Activated naive CD8-positive, alpha-beta T cell treated with anti-CD3 and anti-CD28 coated beads, Interleukin-2, amount 10 ng/mL, durations not matched to agents 7 days and 5 days (primary cell): ENCODE measurements at places on chromosomes 7 and 10.

DNA sequence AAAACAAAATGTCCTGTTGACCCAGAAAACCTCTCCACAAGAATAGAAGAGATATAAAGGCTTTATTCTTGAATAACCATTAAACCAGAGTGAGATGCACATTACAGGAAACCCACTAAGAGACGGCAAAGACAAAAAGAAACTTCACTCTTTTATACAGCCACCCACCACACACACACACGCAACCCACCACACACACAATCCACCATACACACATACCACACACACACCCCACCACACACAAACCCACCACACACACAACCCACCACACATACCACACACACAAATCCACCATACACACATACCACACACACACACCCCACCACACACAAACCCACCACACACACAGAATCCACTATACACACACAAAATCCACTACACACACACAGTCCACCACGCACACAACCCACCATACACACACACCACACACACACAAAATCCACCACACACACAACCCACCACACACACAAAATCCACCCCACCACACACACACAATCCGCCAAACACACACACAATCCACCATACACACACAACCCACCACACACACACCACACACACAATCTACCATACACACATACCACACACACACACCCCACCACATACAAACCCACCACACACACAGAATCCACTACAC, 9.5 kb upstream of the REPIN1 start:
- H3K27ac ChIP-seq, result peak overlapping the region; percentile 71
- peak; percentile 41 for DNase-seq
- peak overlapping the region; percentile 12 for H3K4me3 ChIP-seq
- peaks cover 6% of the 10 kb centered on the region for H3K27me3 ChIP-seq

DNA sequence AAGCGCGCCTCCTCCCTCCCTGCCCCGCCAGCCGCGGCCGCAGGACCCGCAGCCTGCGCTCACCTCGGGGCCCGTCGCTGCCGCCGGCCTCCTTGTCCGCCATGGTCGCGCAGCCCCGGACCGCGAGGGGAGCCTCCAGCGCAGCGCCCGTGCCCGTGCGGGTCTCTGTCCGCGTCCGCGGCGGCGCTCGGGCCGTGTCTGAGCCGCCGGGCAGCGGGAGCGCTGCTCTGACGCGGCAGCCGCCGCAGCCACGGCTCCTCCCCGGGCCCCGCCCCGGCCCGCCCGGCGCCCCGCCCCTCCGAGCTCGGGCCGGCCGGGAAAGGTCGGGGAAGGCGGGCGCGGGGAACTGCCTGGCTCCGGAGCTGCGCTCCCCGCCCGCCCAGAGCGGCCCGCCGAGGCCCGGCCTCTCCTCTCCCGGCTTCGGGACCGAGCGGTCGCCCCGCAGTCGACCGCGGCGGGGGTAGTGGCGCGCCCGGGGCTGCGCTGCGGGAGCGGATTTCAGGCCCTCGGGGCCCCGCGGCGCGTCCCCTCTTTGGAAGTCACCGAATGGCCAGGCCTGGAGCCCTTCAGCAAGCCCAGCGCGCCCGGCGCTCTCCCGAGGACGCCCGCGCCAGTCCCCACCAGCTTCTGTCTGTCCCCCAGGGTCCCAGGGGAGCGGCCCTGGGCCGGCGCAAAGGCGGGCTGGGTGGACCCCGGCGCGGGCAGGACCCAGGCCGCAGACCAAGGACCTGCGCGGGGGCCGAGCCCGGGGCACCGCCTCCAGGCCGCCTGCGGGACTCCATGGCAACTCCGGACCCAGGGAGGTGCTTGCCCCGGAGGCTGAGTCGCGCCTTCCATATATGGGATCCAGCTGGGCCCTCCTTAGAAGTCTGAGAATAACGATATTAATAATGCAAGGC, at the start of gene HSPA12A:
TSS of gene HSPA12A (minus strand) at position 200 of the 899 bp plus-strand sequence. CDS start at position 103, 97 bp downstream.
- peak within 1 kb of the TSS; percentile 48 for H3K4me3 ChIP-seq
- peaks cover 3% of the 10 kb centered on the region for H3K4me1 ChIP-seq
- no peaks in the 10 kb centered on the region for H3K36me3 ChIP-seq
- peak; percentile 72 for DNase-seq
- peaks cover 61% of the 10 kb centered on the region for H3K27me3 ChIP-seq

DNA sequence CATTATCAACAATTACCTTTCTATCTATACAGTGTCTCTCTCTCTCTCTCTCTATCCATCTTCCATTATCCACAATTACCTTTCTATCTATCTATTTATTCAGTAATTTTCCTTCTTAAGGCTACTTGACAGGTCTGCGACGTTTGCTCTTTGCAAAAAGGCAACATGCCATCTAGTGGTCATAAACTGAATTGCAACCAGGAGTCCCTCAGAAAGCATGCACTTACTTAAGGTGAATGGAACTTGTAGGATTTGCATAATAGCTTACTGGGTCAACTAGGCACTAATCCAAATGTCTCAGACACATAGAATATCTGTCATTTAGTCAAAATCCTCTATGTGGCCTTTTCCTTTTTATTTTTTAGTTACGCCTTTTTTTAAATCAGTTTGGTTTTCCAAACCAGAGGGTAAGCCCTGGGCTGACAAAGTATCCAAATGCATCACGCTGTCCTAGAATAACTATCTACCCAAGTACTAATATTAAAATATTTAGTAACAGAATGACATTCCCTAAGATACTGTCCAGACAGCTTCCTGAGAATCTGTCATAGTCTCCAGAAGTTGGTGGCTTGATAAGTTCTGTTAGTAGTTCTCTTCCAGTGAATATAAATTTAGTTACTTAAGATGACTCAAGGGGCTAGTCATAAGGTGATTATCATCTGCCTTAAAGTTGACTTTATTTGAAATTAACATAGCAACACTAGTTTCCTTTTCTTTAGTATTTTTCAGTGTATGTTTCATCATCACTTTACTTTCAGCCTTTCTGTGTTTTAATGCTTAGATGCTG, 208.3 kb downstream of the PPP1R3A start:
- no peak overlapping the region for H3K27ac ChIP-seq
- H3K27me3 ChIP-seq, result peaks cover 2% of the 10 kb centered on the region
- no peaks in the 10 kb centered on the region for H3K36me3 ChIP-seq
- no peak for DNase-seq
- H3K4me3 ChIP-seq, result no peak overlapping the region
- no peaks in the 10 kb centered on the region for H3K4me1 ChIP-seq

DNA sequence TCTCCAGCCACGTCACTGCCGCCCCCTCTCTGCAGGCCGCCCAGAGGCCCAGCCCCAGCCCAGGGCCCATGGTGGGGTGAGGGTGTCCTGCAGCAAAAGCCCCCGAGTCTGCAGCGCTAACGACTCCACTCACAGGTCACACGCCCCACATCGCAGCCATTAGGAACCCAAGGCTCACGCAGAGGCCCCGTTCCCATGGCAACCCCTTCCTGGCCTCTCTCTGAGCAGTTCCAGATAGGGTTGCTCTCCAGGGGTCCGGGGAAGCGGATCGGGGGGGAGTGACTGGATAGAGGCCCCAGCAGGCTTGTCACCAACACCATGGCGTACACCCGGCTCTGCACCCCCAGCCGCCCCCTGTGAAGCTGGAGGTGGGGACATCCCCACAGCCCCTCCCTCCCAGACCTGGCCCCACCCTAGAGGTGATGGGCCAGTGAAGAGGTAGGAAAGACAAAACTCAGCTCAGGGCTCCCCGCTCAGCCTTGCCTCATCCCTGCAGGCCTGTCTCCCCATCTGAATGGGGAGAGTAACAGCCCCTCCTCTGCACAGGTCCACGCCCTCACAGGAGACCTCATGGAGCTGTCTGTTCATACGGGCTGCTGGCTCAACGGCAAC, 41.2 kb downstream of the TNRC18 start:
- H3K27me3 ChIP-seq, result no peaks in the 10 kb centered on the region
- H3K27ac ChIP-seq, result peak overlapping the region; percentile 54
- H3K4me3 ChIP-seq, result no peak overlapping the region
- peaks cover 11% of the 10 kb centered on the region for H3K4me1 ChIP-seq

DNA sequence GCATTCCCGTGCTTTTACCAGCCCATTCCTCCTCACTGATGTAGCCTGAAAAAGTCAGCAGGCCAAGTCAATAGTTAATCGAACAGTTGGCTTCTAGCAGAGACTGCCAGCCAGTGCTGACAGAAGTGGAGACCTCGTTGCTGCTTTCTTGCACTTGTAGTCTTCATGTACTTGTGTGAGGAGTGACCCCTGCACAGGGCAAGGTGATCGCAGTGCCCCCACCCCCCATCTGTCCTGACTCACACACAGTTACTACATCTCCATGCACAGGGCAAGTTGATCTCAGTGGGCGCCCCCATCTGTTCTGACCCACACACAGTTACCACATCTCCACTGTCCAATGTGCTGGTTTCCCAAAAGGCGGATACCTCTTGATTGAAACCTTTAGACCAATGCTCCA, 34.2 kb downstream of the C10orf71 start:
- peaks cover 10% of the 10 kb centered on the region for H3K27me3 ChIP-seq
- H3K4me1 ChIP-seq, result peaks cover 14% of the 10 kb centered on the region
- peaks cover 19% of the 10 kb centered on the region for H3K36me3 ChIP-seq
- DNase-seq, result no peak
- no peak overlapping the region for H3K4me3 ChIP-seq
- no peak overlapping the region for H3K27ac ChIP-seq

DNA sequence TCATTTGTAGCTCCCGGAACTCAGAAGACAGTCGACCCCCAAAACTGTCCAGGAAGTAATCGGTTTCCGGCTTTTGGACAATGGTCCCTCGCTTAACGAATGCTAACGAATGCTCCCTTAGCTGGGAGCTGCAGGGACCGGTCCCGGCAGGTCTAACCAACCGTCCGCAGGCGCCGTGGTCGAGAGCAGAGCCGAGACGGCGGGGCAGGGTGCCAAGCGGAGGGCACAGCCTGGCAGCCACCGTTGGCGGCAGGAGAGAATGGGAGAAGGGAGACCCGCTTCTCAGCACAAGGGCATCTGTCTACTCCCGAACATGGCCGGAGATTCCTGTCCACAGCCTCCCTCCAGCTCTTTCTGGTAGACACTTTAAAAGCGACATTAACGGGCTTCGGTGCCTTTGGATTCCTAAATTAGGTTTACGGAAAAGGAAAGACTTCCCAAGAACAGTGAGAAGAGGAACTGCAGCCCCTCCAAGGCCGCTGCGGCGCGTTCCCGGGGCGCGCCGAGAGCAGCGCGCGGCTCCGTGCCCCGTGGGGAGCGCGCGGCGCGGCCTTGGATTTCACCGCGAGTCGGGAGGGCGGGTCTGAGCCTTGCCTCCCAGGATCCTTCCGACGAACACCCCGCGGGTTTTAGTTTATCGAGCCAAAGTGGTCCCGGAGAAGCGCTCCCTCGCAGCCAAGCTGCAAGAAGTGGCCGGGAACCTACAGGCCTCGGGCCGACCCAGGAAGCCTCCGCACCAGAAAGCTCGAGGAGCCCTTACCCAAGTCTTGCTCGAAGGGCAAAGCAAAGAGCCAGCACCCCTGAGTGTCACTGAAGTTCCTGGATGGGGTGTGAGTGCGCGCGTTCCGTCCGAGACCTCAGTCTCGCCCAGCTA, 3.6 kb upstream of the TBX20 start:
- peaks cover 14% of the 10 kb centered on the region for H3K4me1 ChIP-seq
- H3K4me3 ChIP-seq, result no peak overlapping the region
- H3K27me3 ChIP-seq, result peaks cover 89% of the 10 kb centered on the region
- peak overlapping the region; percentile 61 for H3K27ac ChIP-seq
- DNase-seq, result no peak

- no peak for DNase-seq
- H3K27me3 ChIP-seq, result peaks cover 35% of the 10 kb centered on the region
- no peak within 1 kb of the TSS for H3K27ac ChIP-seq
- H3K4me3 ChIP-seq, result no peak within 1 kb of the TSS
- H3K36me3 ChIP-seq, result no peaks in the 10 kb centered on the region
- H3K4me1 ChIP-seq, result peaks cover 6% of the 10 kb centered on the region
Measured at GRCh38 chr7:47581804-47582763, at the start of gene TNS3. Gene TNS3, minus strand, starts transcription at chr7:47582111. Its CDS starts 142,475 bp downstream, at chr7:47439636.

- no peaks in the 10 kb centered on the region for H3K27me3 ChIP-seq
- H3K27ac ChIP-seq, result no peak overlapping the region
- no peaks in the 10 kb centered on the region for H3K36me3 ChIP-seq
- H3K4me3 ChIP-seq, result no peak overlapping the region
- no peaks in the 10 kb centered on the region for H3K4me1 ChIP-seq
- DNase-seq, result no peak
Measured at GRCh38 chr7:146486519-146486918, 369.9 kb downstream of the CNTNAP2 start.

DNA sequence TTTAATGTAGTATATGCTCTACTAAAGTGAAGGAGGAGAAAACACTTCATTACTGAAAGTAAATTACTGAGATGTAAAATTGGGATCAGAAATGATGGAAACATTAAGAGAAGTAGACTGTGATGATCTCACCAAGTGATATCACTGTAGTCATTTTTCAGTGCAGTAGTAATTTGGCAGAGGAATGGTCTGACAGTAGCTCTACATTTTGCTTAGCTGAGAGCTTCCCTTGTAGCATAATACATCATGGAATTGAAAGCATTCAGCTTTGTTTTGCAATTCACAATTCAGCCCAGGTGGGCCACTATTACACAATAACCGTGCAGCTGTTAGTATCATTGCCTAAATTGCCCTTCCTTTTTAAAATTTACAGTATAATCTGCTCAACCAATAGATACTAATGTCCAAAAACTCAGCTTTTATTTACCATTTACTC, 19.4 kb upstream of the CABCOCO1 start:
- H3K27me3 ChIP-seq, result peaks cover 6% of the 10 kb centered on the region
- no peak overlapping the region for H3K4me3 ChIP-seq
- no peak for DNase-seq
- H3K4me1 ChIP-seq, result no peaks in the 10 kb centered on the region

DNA sequence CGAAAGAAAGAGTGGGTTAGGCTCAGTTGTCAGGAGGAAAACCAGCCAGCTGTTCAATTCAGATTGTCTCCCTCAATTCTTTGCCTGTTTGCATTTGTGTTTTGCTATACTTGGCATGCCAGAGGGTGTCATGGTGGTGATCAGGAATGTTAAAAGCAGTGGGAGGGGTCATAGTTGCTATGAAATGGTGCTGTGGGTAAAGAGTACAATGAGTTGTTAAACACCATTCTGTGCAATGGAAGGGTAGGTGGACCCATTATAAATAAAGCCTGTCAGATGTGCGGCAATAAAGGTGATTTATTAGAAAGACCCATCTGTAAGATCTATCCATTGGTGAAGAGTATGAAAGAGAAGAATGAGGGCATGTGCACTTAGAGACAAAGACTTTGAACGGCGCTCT, 82.2 kb downstream of the MRPL32 start:
- H3K4me1 ChIP-seq, result no peaks in the 10 kb centered on the region
- no peaks in the 10 kb centered on the region for H3K36me3 ChIP-seq
- H3K27me3 ChIP-seq, result peaks cover 12% of the 10 kb centered on the region
- H3K27ac ChIP-seq, result no peak overlapping the region
- no peak for DNase-seq

DNA sequence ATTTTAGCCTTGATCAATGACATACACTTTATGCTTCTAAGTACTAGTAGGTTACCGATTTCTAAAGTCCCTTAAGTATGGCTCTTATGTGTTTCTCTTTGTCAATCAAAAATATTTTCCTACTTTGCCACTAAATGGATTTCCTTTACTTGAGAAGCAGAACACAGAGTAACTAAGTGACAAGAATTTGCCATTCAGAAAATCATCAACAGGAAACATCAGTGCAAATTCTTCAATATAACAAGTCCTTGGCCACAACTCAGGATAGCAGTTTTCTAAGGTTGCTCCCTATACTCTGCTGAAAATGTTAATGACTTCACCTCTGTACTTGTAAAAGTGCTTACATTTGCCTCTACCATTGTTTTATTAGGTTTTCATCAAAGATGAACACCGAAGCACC, 239.6 kb upstream of the SLC26A5 start:
- H3K4me1 ChIP-seq, result no peaks in the 10 kb centered on the region
- no peaks in the 10 kb centered on the region for H3K36me3 ChIP-seq
- no peaks in the 10 kb centered on the region for H3K27me3 ChIP-seq
- no peak for DNase-seq
